ENCODE measurements at places on chromosomes 2 and 18. TPM values are rescaled to one million over a fixed set of nuclear protein-coding genes. Genes with fewer than 3 reads are reported as not detected.
A peak's percentile ranks its signal among the peaks of the same experiment; 100 is the strongest.

Gene DCDC2C
- 1.7 TPM for total RNA-seq

Gene C2orf66
- total RNA-seq, result 0.48 TPM

GRCh38 chr2:120568089-120568974 is 167.3 kb upstream of the GLI2 start:
- DNase-seq, result no peak

GRCh38 chr2:147255812-147256211 is 589.0 kb upstream of the ACVR2A start:
- no peak for DNase-seq

DNA sequence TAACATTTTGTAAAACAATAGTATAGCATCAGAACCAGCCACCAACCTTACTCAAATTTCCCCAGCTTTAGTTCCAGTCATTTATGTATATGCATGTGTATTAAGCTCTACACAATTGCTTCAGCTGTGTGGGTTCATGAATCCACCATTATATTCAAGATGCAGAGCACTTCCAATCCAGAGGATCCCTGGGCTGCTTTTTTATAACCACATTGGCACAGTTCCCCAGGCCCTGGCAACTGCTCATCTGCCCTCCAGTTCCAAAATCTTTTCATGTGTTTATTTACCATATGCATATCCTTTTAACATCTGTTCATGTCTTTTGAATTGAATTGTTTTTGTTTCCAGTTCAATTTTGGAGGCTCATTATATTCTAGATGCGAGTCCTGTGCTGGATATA is 482.9 kb upstream of the HS6ST1 start:
- no peak for DNase-seq

- peak; percentile 44 for DNase-seq
These were observed 307.8 kb downstream of the NAPG start for GRCh38 chr18:10833656-10834055.

- no peak for DNase-seq
These were observed 157.0 kb downstream of the ERBB4 start for GRCh38 chr2:212381428-212382102.

GRCh38 chr18:25228410-25228809 is 123.6 kb downstream of the ZNF521 start:
- peak; percentile 46 for DNase-seq

- peak; percentile 35 for DNase-seq
These were observed 40.3 kb upstream of the ZFP36L2 start for GRCh38 chr2:43266711-43267111.

GRCh38 chr18:75656035-75656434 is 228.5 kb upstream of the SMIM21 start:
- DNase-seq, result no peak

DNA sequence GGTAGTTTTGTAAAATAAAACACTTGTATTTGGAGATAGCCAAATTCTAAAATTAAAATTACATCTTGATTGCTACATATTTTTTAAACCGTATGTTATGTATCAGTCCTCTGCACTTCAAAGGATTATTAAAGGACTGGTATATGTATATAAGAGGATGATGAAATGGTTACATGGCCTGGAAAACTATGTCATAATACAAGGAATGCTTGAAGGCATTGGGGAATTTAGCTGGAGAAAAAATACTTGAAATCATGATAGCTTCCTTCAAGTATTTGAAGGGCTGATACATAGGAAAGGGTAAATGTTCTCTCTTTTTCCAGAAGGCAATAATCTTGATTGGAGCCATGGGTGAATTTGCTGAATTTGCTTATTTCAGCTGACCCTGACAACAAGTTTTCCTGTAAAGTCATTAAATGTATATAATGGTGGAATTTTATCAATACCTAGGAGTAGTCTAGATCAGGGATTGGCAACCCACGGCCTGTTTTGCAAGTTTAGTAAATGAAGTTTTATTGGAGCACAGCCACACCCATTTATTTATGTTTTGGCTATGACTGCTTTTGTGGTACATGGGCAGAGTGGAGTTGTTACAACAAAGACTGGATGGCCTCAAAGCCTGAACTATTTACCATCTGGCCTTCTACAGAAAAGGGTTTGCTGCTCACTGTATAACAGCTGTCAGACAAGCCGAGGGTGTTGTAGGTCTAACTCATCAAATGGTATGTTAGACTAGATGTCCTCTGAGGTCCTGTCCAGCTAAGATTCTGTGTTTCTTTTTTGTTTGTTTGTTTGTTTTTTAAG is 34.4 kb downstream of the ACYP2 start:
- DNase-seq, result peak; percentile 48

- DNase-seq, result peak; percentile 1
These were observed 414.5 kb downstream of the STK39 start for GRCh38 chr2:167832868-167833287.

GRCh38 chr2:107772353-107772752 is 54.3 kb upstream of the RGPD4 start:
- DNase-seq, result peak; percentile 75

DNA sequence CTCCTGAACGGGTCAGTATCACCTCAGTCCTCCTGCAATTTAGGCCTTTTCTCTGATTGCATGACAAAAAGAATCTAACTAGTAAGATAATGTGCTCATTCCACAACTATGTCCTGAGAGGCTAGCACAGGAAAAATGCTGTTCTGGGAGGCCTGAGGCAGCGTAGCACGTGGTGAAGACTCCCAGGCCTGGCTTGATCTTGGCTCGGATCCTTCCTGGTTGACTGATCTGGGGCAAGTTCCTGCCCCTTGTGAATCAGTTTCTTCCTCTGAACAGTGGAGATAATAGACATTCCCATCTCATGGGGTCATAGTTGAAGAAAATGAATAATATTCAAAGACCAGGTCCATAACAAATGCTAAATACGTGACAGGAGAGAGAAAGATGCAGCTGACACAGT is 12.3 kb downstream of the FBLN7 start:
- peak; percentile 86 for DNase-seq

GRCh38 chr2:46379213-46380037 is 82.2 kb downstream of the EPAS1 start:
- peak; percentile 89 for DNase-seq
